Fibroblast of pulmonary artery (primary cell): ENCODE measurements at places on chromosomes 16 and 17.

DNA sequence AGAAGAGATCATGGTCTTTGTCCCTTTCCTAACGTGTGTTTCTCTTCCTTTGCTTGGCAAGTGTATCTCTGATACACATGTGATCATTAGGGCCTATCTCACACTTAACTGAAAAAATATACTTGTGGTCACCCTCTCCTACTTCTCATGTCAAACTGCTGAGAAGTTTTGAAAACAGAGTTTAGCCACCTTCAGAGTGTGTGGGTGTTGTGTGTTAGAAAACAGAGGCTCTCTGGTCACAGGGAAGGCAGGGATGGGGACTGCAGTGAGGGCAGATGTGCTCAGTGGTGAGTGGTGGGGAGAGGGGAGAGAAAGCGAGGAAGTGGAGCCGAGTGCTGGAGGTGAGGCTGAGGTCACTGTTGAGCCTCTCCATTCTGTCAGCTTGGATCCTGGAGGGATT is 29.4 kb downstream of the GRB7 start:
- no peak for DNase-seq

DNA sequence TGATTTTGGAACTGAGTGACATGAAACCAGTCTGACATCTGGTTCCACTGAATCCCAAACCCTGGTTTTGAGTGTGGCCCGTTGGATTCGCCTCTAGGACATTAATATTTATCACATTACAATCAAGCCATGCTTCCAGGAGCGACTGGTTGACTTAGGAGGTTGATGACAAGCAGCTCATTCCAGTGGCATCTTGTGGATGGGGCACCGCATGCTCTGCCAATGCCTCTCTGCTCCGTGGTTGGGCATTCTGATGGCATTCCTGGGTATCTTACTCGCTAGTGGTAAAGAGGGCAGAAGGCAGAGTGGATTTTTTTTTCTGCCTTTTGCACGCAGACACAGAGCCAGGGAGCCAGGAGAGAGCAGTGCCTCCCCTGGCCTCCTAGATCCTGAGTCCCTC is 31.4 kb downstream of the CACNG4 start:
- no peak for DNase-seq

DNA sequence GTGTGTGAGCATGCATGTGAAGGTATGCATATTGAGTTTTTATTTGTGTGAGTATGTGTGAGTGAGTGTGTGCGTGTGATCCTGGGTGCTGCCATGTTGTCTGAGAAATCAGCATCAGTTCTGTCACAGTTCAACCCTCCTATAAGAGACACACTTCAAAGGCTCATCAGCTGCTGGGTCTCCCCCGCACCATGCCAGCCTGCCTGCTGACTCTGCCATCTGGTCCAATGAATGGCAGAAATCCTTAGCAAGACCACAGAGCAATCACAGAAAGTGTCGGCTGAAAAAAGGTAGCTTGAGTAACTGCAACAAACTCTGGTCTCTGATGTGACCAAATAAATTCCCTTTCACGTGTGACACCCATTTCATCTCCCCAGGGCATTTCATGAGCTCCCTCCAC is 381.8 kb upstream of the MAF start:
- DNase-seq = no peak

DNA sequence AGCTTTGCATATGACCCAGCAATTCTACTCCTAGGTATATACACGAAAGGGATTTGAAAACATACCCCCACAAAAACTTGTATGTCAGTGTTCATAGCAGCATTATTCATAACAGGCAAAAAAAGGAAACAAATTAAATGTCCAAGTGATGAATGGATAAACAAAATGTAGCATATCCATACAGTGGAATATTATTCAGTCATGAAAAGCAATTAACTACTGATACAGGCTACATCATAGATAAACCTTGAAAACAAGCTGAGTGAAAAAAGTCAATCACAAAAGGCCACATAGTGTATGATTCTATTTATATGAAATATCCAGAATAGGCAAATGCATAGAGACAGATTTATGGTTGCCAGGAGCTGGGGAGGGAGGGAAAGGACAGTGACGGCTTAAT is 676 bp downstream of the EME1 start:
- DNase-seq = no peak

DNA sequence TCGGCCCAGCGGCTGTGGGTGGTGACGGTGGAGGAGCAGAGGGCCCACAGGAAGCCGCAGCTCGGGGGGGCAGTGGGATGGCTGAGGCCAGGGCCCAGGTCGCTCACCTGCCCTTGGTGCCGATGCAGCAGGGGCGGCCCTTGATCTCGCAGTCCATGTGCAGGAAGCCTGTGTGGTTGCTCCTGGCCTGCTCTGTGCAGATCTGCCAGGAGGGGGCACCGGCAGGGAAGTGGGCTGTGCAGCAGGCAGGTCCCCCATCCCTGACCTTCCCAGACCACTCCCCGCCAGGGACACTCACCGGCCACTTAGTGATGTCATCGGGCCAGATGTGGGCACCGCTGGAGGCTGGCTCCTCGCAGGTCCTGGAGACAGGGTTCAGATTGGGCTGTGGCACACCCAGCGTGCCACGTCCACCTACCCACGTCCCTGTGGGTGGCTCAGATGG is 6.2 kb downstream of the AANAT start:
- DNase-seq = no peak

DNA sequence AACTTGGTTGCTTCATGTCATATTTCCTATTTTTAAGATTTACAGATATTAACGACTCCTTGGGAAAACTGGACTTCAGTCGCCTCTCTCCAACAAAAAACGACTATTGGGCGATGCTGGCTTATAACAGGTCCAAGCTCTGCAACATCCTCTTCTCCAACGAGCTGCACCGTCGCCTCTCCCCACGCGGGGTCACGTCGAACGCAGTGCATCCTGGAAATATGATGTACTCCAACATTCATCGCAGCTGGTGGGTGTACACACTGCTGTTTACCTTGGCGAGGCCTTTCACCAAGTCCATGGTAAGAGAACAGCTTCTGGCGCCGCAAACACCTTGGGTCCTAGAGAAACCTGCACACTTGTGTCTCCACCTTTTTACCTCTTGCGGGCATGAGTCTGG is 333.0 kb downstream of the WWOX start:
- DNase-seq = no peak

DNA sequence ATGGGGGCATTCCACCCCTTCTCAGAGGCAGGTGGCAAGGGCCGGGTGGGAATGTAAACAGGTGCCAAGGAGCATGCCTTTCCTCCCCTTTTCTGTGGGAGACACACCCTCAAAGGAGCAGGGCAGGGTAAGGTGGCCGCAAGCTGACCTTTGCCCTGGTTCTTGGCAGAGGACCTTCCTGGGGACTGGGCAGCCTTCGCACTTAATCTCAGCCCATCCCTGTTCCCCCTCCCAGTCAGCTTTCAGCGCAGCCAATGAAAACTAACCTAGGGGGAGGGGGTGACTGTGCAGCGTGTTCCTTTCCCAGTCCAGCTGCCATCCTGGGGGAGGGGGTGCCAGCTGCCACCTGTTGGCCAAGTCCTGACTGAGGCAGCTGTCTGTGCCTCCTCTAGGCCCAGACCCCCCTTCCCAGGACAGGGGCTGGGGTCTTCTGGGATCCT is 2.8 kb downstream of the TRAF4 start:
- DNase-seq = no peak

GRCh38 chr17:79702034-79702433 is 28.7 kb upstream of the ENPP7 start:
- DNase-seq = no peak
